ENCODE measurements at places on chromosomes 12 and 14.

DNA sequence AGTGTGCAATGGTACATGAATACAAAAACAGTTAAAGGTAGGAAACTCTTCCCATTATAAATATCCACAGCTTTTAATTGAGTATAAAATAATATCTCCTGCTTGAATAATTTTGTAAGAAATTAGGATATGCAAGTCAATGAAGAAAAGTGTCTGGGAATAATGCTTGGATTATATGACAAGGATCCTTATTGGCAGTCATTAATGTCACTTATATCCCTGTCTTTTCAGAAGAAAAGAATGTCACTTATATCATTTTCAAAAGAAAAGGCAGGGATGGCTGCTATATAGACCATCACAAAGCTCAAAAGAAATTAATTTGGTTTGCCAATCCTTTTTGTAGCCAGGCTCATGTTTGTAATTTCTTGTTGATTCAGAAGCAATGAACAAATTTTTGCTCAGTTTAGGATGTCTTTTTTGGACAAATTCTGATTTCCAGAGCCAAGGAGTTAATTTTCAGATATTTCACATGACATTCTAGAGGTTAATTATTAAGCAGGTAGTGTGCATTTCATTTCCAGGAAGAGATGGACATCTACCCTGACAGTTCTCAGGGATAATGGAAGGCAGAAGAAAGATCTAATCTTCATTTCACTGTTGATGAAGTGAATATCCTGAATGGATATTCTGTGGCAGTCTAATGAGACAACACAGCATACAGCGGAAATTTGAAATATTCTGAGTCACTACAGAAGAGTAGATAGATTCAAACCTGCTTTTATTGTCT is 299.8 kb downstream of the RPS29 start:
- DNase-seq: no peak

DNA sequence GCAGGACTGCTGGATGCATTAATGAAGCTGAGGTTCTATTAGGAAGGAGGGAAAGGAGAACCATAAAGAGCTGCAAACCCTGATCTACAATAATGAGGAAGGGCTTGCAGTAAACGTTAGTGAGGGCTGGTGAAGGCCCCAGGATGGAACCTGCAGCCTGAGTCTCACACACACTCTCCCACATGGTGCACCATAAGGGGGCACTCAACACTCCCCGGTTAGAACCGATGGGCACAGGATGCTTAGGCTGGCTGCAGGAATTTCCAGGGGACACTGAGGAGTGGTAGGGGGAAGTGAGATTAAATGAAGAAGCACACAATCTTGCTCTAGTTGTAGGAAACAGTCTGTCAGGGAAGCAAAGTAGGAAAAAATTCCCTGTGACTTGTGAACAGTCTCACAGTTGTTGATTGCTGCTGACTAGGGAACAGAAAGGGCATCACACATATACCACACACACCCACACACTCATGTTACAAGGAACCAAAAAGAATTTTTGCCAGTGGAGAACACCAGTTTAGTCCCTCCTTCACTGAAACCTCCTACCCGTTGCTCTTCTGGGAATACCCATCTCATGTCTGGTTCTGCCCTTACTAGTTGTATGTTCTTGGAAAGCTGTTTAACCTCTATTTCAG is 56.2 kb upstream of the FERMT2 start:
- DNase-seq: no peak

- DNase-seq: no peak
Observed at GRCh38 chr14:93039649-93040315, 75.9 kb downstream of the ITPK1 start.

DNA sequence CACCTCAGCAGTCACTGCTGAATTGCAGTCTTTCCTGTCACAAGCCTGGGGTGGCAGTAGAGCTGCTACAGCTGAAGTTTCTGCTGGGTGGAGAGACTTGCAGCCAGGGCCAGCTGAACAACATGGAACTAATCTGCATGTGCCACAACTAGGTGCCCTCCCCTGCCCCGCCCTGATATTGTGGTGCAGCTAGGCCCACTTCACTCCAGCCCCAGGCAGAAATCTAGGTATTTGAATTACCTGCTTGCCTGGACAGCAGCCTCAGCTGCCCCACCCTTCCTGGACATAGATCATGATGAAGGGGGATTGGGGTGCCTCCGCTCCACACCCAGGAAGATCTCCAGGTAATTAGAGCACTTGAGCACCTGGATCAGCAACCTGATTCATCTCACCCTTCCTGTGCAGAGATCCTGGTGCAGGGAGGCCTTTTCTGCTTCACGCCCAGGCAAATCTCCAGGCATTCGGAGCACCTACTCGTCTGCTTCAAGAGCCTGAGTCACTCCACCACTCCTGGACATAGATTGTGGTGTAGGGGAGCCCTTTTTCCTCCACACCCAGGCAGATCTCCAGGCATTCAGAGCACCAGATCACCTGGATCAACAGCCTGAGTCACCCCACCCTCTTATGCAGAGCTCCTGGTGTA is 477.0 kb downstream of the SOX5 start:
- DNase-seq: no peak

Measured in stimulated activated CD8-positive, alpha-beta memory T cell treated with anti-CD3 and anti-CD28 coated beads, Interleukin-2, amount 100 ng/mL, for 48 hours (primary cell).